ENCODE measurements at places on chromosomes 4 and X. TPM values are rescaled to one million over a fixed set of nuclear protein-coding genes. Genes with fewer than 3 reads are reported as not detected.

DNA sequence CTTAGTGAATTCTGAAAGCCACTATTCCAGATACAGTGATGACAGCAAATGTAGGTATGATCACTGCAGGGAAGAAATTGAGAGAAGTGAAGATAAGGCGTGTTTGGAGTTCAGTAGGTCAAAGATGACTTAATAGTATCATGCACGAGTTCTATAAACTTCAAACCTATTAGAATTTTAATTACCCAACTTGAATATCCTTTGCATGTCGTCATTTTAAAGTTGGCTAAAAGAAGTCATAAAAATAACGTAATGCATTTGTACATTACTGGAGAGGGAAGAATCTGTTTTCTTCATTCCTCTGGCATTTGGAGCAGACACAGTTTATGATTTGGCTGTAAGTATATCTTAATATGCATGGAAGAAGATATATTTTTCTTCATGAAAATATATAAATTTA lies 68.6 kb upstream of the MXRA5 start:
- H3K4me3 ChIP-seq: no peak overlapping the region
- no peak overlapping the region for H3K27ac ChIP-seq
- H3K4me1 ChIP-seq: no peaks in the 10 kb centered on the region
- no peaks in the 10 kb centered on the region for H3K27me3 ChIP-seq

GRCh38 chr4:113292371-113293042 lies 243.1 kb downstream of the ANK2 start:
- no peaks in the 10 kb centered on the region for H3K36me3 ChIP-seq
- no peak overlapping the region for H3K4me3 ChIP-seq
- H3K27me3 ChIP-seq: no peaks in the 10 kb centered on the region
- peak; percentile 71 for DNase-seq
- peaks cover 5% of the 10 kb centered on the region for H3K4me1 ChIP-seq
- peak overlapping the region; percentile 66 for H3K27ac ChIP-seq

- H3K27me3 ChIP-seq: no peaks in the 10 kb centered on the region
- H3K4me1 ChIP-seq: no peaks in the 10 kb centered on the region
- no peak for DNase-seq
- H3K4me3 ChIP-seq: no peak overlapping the region
- H3K27ac ChIP-seq: no peak overlapping the region
- H3K36me3 ChIP-seq: no peaks in the 10 kb centered on the region
These were observed 16.4 kb downstream of the INTS6L start for GRCh38 chrX:135536877-135537276.

DNA sequence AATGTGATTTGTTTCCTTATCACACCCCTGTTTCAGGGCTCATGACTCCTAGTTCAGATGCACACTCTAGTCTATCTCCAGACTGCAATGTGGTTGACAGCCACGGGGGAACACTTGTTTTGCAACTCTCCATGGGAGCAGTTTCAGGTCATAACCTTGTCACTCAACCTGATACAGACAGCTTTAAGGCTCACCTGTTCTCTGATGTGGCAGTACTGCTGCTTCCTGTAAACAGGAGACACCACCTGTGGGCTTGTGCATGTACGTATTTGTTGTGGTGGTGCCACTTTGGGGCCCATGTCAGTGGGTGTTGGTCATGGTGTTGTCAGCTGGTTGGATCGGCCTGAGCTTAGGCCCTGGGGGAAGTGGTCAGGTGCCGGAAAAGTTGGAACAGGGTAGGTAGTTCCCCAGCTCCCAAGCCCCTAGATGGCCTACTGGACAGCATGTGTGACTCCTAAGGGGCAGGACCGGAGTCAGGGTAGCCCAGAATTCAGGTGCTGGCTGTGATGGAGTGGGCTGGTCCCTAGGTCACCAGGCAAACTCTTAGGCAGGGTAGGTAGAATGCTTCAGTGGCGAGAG lies 46.2 kb downstream of the FAM9B start:
- DNase-seq: no peak
- H3K27ac ChIP-seq: no peak overlapping the region
- no peaks in the 10 kb centered on the region for H3K27me3 ChIP-seq

DNA sequence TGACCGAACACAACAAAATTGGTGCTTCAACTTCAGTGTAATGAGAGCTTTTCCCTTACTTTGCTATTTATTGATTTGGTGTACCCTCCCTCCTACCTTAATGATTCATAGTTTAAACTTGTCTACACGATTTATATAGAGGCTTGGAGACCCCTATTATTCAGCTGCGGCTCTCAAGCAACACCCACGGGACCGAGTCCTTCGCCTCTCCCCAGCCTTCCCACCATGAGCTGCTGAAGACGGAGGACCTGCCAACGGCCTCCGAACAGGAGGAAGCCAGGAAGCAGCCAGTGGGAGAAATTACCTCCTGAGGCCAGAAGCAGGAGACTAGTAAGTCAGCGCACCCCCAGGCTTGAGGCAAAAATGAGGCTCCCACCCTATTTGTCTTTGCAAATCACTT lies 78.7 kb downstream of the DCTD start:
- H3K4me1 ChIP-seq: no peaks in the 10 kb centered on the region
- H3K27me3 ChIP-seq: peaks cover 13% of the 10 kb centered on the region
- H3K36me3 ChIP-seq: no peaks in the 10 kb centered on the region
- H3K27ac ChIP-seq: no peak overlapping the region
- no peak overlapping the region for H3K4me3 ChIP-seq

- DNase-seq: no peak
- peaks cover 4% of the 10 kb centered on the region for H3K36me3 ChIP-seq
- no peaks in the 10 kb centered on the region for H3K27me3 ChIP-seq
- peaks cover 7% of the 10 kb centered on the region for H3K4me1 ChIP-seq
- H3K27ac ChIP-seq: no peak overlapping the region
- H3K4me3 ChIP-seq: no peak overlapping the region
These were observed 7.6 kb downstream of the EIF4E start for GRCh38 chr4:98921292-98921691.

GRCh38 chr4:184645904-184646610 lies 3.2 kb downstream of the CASP3 start:
- no peak overlapping the region for H3K4me3 ChIP-seq
- no peak for DNase-seq
- H3K36me3 ChIP-seq: peaks cover 2% of the 10 kb centered on the region

GRCh38 chrX:78331708-78332107 lies 4.3 kb upstream of the CYSLTR1 start:
- no peaks in the 10 kb centered on the region for H3K4me1 ChIP-seq
- no peaks in the 10 kb centered on the region for H3K36me3 ChIP-seq
- H3K4me3 ChIP-seq: no peak overlapping the region
- no peak for DNase-seq
- no peaks in the 10 kb centered on the region for H3K27me3 ChIP-seq

Gene GAGE12E
- total RNA-seq: not detected

Gene MSX1
- 1.1 TPM for total RNA-seq

Gene SLC25A31
- not detected for total RNA-seq

- no peak overlapping the region for H3K27ac ChIP-seq
- no peaks in the 10 kb centered on the region for H3K36me3 ChIP-seq
- H3K4me1 ChIP-seq: peaks cover 2% of the 10 kb centered on the region
- no peak overlapping the region for H3K4me3 ChIP-seq
- no peak for DNase-seq
- H3K27me3 ChIP-seq: no peaks in the 10 kb centered on the region
These were observed 31.7 kb downstream of the SNCA start for GRCh38 chr4:89805297-89805696.

GRCh38 chr4:150739591-150739990 lies 157.6 kb downstream of the MAB21L2 start:
- H3K4me3 ChIP-seq: no peak overlapping the region
- H3K27ac ChIP-seq: no peak overlapping the region
- H3K27me3 ChIP-seq: no peaks in the 10 kb centered on the region
- H3K36me3 ChIP-seq: no peaks in the 10 kb centered on the region

Gene AMBN
- not detected for total RNA-seq

GRCh38 chr4:153465140-153465539 lies 1.0 kb upstream of the TMEM131L start:
- peaks cover 2% of the 10 kb centered on the region for H3K4me1 ChIP-seq
- H3K27ac ChIP-seq: no peak overlapping the region
- H3K36me3 ChIP-seq: no peaks in the 10 kb centered on the region
- H3K4me3 ChIP-seq: no peak overlapping the region
- DNase-seq: no peak

Measured in IMR-90 (cell line).